ENCODE measurements at places on chromosomes 6 and 20. TPM values are rescaled to one million over a fixed set of nuclear protein-coding genes. Genes with fewer than 3 reads are reported as not detected.

Gene SRMS
- total RNA-seq: not detected

Gene OR12D3
- total RNA-seq: not detected

Gene NNAT
- 8.0 TPM for total RNA-seq

Gene C20orf144
- total RNA-seq: 0.08 TPM

Gene CFB
- total RNA-seq: 10.7 TPM

Gene LY86
- not detected for total RNA-seq

Gene SLC44A4
- total RNA-seq: not detected

Gene MYLK4
- 0.24 TPM for total RNA-seq

Gene TFAP2C
- total RNA-seq: not detected

Gene EEF1E1
- 52.4 TPM for total RNA-seq

Gene AMD1
- total RNA-seq: 62.3 TPM

Measured in epithelial cell of alveolus of lung (primary cell).